A549 treated with CpdA at 1 μM for 4 hours (cell line): ENCODE measurements at places on chromosomes 4 and X. TPM values are rescaled to one million over a fixed set of nuclear protein-coding genes. Genes with fewer than 3 reads are reported as not detected.

The MAGEA9B gene
- not detected in 5 replicates for total RNA-seq

The TXK gene
- total RNA-seq, result 0.14 to 0.34 TPM (median 0.16 TPM) in 5 replicates

The PASD1 gene
- total RNA-seq, result not detected in 5 replicates

The MAP7D2 gene
- total RNA-seq, result 5.0 to 6.6 TPM (median 5.6 TPM) in 5 replicates

The GAR1 gene
- 41.1 to 51.6 TPM (median 44.5 TPM) in 5 replicates for total RNA-seq

The SLIT2 gene
- 0.03 to 0.14 TPM (median 0.05 TPM) in 4 of 5 replicates, not detected in the other for total RNA-seq
